ENCODE measurements at places on chromosomes 12 and 14.

GRCh38 chr12:56958422-56958821 lies 1.0 kb upstream of the RDH16 start:
- no peak for DNase-seq

GRCh38 chr14:77208291-77208978 lies 26.8 kb downstream of the TMEM63C start:
- DNase-seq: peak; percentile 70

DNA sequence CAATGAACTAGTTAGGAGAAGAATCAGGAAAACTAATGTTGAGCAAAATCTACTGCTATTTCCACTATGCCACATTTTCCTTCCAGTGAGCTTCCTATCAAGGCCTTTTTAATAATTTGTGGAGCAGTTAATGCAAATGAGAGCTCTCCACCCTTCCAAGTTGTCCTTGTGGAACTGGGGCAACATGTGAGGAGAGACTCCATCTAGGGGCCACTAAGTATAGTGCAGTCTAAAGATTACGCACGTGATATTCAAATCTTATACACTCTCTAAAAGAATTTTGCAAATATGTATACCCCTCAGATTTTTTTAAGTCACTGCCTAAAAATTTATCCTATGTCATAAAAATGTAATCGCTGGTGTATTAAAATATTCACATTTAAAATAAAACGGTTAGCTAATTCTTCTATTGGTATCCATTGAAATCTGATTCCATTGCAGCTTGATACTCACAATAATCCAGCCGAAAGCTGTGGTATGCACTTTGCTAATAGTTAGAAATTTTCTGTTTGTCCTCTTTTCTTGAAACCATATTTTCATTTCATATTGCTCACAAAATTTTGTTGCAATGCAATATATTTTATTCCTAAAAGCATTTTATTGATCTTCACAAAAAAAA lies 100.1 kb downstream of the PAH start:
- DNase-seq: peak; percentile 42

- no peak for DNase-seq
These were observed 294.5 kb downstream of the CACNA1C start for GRCh38 chr12:2347137-2347843.

DNA sequence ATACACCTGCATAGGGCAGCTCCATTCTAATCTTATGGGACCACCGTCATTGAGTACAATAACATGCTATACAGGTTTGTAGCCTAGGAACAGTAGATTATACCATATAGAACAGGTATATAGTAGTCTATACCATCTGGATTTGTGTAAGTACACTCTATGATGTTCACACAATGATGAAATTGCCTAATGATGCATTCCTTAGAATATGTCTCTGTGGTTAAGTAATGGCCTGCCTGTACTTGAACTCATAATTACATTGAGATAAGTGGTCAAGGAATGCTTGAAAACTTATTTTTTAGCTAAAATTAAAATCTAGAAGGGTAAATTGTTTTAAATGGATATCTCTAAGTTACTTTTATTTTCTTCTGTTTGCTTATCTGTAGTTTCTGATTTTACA lies 152.7 kb downstream of the SRGAP1 start:
- no peak for DNase-seq

- peak; percentile 1 for DNase-seq
These were observed 91.9 kb downstream of the SLC8A3 start for GRCh38 chr14:70096866-70097265.

DNA sequence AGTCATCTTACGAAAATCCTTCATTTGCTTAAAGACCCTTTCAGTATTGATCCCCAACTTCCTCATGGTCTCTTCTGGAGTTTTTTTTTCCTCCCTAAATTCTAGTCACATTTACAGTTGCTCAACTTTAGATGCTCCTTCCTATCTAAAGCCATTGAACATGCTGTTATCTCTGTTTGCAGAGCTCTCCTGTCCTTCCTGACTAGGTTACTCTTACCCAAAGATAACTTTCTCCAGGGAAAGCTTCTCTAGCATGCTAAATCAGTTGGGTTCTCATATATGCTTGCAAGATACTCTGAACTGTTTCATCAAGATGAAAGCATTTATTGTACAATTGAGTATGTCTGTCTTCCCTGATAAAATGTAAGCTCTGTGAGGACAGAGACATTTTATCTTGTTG lies 1.8 kb upstream of the RAB21 start:
- DNase-seq: no peak

DNA sequence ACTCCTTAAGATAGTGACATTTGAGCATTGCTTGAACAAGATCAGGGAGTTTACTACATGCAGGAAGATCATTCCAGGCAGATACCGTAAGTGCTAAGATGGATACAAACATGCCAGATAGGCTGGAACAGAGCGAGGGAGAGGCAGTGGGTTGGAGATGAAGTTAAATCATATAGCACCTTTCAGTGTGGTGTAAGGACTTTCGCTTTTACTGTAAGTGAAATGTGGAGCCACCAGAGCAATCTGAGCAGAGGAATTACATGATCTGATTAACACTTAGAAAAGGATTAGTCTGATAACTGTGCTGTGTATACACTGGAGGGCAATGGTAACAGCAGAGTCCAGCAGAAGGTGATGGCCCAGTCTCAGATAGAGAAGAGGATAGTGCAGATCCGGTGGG lies 163.0 kb upstream of the SSTR1 start:
- DNase-seq: no peak

GRCh38 chr14:23539248-23540140 lies 12.1 kb downstream of the ZFHX2 start:
- DNase-seq: peak; percentile 46

- peak; percentile 96 for DNase-seq
These were observed 57.0 kb downstream of the PLEKHG7 start for GRCh38 chr12:92759634-92760268.

- no peak for DNase-seq
These were observed 536 bp downstream of the PARPBP start for GRCh38 chr12:102120564-102120873.

DNA sequence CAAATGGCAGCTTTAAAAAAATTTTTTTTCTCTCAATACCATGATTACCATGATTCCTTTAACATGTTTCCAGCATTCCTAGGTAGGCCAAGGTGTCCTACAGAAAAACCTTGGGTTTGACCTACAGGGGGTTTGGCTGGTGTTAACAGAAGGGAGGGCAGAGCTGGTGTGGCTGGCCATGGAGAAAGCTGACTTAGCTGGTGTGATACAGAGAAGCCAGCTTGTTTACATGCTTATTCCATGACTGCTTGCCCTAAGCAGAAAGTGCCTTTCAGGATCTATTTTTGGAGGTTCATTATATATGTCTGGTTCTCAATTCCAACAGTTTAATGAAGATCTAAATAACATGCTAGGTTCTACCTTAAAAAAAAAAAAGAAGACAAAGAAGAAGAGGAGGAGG lies 68.6 kb downstream of the EEA1 start:
- no peak for DNase-seq

DNA sequence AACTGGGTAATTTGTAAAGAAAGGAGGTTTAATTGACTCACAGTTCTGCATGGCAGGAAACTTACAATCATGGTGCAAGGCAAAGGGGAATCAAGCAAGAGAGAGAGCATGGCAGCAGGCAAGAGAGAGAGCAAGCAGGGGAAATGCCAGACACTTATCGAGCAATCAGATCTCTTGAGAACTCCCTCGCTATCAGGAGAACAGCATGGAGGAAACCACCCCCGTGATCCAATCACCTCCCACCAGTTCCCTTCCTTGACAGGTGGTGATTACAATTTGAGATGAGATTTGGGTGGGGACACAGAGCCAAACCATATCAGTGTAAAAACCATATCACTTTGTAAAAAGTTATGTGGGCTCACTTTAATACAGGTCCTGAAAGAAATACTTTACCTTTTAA lies 56.4 kb upstream of the NEDD1 start:
- DNase-seq: no peak

- no peak for DNase-seq
These were observed 61.3 kb downstream of the CDK17 start for GRCh38 chr12:96338852-96339471.

DNA sequence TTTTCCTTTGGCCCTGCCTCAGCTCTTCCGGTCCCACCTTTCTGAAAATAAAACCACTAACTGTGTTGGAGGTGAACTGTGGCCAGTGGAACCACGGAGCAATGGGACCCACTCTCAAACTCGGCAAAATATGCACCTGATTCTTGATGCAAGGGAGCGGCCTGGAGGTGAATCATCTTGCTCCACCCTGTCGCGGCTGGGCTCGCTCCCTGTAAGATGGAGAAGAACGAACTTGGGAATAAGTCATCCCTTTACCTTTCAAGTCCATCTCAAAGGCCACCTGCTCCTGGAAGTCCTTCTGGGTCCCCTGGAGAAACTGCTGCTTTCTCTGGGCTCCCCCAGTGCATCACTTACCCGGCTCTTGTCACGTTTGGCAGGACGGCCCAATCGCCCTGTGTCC lies 309.9 kb downstream of the BCL11B start:
- DNase-seq: no peak

GRCh38 chr12:74801625-74802024 lies 264.0 kb downstream of the ATXN7L3B start:
- no peak for DNase-seq

- no peak for DNase-seq
These were observed 14.7 kb downstream of the RHOF start for GRCh38 chr12:121778567-121779421.

DNA sequence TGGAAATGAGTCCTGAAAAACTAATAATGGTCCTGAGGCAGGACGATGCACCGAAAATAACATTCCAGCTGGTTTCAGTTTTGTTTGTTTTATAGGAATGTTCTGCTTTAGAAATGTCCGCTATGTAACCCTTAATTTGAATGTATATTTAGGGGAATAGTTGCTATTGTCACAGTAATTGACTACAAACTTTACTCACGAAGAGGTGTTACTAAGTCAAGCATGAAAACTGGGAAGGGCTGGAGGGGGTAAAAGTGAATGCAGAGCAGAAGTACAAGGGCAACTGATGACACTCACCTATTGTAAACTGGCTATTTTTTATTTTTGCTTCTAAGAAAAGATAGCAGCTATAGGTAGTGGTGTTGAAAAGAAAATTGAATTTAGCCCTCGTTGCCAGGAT lies 230.7 kb upstream of the SYT10 start:
- DNase-seq: no peak

GRCh38 chr12:121345151-121345815 lies 6.9 kb downstream of the ANAPC5 start:
- no peak for DNase-seq

DNA sequence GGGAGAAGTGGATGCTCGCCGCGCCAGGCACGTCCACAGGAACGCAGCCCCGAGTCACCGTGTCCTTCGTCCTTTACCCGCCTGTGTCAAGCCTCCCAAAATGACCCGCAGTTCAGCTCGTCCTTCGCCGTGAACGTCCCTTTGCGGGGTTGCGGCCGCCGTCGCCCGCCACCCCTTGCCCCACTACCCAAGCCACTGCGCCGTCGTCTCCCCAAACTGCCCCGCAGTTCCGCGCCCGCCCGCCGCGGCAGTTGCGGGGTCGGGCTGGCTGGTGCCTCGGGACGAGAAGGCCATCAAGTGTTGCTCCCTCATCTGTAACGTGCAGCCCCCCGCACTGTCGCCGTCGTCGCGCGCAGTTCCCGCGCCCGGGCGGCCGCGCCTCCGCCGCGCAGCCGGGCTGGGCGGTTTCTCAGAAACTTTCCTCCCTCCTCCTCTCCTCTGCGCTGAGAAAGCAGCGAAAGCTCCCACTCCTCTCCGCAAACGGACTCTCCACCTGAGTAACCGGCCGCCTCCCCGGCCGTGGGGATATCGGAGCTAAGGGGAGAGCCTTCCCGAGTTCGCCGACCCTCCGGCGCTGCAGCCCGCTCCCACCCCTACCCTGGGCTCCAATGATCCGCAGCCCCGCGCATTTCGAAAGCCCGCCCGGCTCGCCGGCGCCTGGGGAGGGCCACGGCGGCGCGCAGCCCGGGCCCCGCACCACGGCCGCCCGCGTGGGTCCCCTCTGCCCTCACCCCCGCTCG lies 6.7 kb downstream of the CDKN1B start:
- no peak for DNase-seq

- DNase-seq: no peak
These were observed 1337.4 kb downstream of the FSCB start for GRCh38 chr14:43169722-43170121.

DNA sequence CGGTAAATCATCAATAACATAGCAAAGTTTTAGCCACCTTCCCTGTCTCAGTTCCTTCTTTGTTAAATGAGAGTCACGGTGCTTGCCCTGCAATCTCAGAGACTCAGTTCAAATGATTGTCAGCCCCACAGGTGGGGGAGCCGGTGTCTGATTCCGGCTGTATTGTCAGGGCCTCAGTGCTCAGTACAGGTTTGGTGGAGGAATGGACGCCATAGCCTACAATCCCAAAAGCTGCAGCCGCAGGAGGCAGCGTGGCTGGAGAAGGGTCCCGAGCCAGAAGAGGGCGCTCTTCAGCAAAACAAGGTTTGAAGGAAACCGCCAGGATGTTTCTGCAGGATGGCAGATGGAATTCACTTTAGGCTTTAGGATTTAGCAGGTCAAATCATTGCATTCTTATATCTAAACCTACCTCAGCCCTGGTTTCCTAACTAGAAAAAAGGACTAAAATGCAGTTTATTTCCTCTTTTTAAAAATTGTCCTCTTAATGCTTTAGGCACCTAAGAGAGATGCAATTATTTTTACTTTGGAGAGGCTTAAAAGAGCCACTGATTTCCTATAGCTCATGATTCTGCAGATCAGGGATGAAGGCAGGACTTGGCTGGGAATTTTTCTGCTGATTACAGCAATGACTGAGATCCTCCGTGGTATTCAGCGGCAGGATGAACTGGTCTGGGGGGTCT lies 29.2 kb downstream of the FOS start:
- DNase-seq: peak; percentile 77

GRCh38 chr14:54489731-54490444 lies 1.1 kb upstream of the GMFB start:
- DNase-seq: no peak

DNA sequence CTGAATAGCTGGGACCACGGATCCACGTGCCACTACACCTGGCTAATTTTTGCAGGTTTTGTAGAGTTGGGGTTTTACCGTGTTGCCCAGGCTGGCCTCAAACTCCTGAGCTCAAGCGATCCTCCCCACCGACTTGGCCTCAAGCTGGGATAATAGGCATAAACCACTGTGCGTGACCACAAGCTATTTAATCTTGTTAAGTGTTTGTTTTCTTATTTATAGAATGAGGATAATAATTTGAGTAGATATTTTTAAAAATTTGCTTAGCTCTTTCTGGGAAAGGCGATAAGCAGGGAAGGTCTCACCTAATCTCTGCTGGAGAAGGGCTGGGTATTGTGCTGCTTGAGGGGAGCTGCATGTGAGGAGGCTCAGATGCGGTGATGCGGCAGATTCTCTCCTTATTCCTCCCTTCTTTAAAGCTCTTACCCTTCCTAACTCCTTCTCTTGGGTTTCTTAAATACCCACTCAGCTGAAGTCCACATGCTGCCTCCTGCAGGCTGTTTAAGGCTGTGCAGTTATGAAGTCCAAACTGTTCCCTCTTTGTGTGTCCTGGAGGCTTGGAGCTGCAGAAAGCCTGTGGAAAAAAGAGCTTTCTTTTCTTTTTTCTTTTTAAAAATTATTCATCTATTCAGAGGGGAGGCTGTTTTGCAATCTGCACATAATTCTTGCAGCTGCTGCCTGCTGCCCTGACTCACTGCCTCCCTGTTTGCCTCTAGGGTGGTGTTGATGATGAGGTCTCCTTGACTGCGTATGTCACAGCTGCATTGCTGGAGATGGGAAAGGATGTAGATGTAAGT lies 37.9 kb downstream of the A2ML1 start:
- DNase-seq: peak; percentile 31

GRCh38 chr12:53049571-53050318 lies at the start of gene TNS2:
TNS2 (plus strand) TSS chr12:53050065; CDS start chr12:53050186, 121 bp downstream.
- DNase-seq: peak; percentile 64
